Hindlimb muscle (tissue), 1 donor: ENCODE measurements at places on chromosomes 13 and 19.

DNA sequence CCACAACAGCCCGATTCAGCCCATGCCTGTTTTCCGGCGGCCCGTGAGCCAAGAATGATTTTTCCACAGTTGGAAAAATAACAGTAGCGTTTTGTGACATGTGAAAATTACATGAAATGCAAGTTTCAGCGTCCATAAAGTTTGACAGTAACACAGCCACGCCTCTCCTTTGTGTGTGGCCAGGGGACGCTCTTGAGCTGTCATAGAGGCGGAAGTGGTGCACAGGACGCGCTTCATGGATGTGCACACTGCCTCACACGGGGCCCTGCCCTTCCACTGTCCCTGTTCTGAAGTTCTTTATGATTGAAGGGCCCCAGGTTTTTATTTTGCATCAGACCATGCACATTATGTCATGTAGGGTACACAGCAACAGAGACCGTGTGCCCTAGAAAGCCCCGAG, 12.4 kb upstream of the ELAVL1 start:
- no peak for DNase-seq

DNA sequence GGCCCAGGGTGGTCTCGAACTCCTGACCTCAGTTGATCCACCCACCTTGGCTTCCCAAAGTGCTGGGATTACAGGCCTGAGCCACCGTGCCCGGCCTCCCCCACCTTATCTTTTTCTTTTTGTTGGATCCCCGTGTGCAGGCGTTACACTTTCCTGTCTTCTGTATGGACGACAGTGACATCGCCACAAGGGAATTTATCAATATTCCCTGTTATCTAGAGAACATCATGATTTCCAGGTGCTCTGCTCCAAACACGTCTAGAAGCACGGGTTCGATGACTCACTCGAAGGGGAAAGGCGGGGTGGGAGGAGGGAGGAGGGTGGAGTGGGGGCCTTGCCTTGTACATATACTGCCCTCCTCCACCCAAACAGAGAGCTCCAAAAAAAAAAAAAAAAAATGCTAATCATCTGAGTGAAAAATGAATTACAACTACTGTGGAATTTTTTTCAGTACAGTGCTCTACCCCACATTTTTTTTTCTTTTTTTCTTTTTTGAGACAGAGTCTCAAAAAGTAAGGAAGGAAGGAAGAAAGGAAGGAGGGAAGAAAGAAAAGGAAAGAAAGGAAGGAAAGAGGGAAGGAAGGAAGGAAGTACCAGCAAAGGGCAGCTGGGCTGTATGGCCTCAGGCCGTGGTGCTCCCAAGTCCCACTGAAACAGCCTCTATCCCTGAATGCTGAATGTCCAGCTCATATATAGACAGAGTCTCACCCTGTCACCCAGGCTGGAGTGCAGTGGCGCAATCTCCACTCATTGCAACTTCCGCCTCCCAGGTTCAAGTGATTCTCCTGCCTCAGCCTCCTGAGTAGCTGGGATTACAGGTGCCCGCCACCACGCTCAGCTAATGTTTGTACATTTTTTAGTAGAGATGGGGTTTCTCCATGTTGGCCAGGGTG, 36.8 kb downstream of the INSR start:
- no peak for DNase-seq

DNA sequence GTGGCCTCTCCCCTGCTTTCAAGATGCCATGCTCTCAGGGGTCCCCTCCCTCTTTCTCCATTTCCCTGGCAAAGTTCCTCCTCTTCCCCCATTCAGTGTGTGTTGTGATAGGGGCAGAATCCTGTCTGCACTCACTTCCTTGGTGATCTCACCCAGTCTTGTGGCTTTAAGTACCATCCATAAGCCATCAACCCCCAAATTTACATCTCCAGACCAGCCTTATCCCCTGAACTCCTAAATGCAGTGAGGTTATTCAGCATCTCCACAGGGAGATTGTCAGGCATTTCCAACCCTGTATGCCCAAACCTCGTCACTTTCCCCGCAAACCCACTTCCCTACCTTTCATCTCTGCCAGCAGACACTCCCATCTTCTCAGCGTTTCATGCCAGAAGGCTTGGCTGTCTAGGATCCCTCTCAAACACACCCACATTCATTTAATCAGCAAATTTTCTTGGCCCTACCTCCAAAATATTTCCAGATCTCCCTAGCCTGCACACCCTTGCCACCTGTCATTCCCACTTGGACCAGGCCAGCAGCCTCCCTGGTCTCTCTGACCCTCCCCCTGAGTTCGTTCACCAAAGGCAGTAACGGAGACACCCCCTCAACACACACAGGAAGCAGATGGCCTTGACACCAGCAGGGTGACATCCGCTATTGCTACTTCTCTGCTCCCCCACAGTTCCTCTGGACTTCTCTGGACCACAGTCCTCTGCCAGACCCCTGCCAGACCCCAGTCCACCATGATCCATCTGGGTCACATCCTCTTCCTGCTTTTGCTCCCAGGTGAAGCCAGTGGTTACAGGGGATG, at the start of gene HCST:
HCST (plus strand) TSS at position 676 of the 808 bp plus-strand sequence; CDS start at position 741, 65 bp downstream.
- no peak for DNase-seq

- DNase-seq: no peak
Observed at GRCh38 chr19:48926909-48927308, 6.6 kb upstream of the DHDH start.

- DNase-seq: no peak
Observed at GRCh38 chr13:97743938-97744337, 209.5 kb upstream of the IPO5 start.

DNA sequence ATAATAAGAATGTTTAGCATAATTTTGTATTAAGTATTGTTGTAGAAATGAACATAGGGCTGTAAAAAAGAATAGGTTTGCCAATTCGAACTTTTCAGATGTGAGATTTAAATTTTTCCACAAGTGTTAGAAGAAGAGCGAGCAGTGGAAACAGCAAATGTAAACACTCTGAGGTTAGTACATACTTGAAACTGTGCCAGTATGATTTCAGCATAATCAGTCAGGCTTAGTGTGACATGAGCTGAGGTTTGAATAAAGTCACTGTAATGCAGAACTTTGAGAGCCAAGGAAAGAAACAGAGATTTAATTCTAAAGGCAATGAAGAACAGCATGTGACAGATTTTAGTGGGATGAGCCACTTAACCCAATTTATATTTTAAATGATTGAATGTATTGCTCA, 2166.4 kb downstream of the PCDH9 start:
- no peak for DNase-seq

DNA sequence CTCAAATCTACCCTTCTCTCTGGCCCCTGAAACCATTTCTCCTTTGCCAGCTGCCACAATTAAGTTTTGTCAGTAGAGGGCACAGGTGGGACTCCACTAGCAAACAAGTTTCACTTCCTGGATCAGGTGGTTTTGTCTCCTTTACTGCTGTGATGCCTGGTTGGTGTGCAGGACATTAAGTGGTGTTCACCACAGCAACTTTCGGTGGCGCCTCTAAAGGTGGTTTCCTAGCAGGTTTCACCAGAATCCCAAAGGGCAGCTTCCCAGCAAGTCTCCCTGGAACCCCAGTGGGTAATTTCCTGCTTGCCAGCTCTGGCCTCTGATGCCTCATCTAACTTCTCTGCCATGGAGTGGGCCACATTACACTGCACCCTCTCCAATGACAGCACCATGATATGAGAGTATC, 16.6 kb downstream of the MED4 start:
- DNase-seq: no peak

- no peak for DNase-seq
Observed at GRCh38 chr13:47251771-47252170, 354.9 kb upstream of the HTR2A start.

DNA sequence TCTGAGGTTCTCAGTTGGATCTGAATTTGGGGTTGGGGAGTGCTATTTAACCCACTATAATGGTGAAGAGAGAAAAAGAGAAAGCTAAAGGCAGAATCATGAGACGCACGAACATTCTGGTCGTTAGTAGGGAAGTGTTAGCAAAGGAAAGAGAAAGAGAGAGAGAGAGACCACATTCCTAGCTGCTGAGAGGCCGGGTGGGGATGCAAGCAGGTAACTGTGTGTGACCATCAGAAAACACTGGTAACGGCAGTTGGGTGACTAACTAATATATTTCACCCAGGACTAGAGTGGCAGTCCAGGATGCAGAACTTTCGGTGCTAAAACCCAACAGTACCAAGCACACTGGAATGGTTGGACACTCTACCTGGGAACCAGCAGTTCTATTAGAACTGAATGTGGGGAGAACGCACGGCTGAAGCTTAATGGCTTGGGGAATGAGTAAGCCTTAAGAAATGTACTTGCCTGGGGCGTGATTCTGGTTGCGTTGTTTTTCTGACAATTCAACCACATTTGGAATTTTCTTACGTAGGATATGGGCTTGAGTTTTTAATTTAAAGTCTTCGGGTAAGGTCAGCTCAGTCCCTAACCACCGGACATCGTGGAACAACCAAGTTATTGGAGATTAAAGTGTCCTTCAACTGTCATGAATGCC, 130.2 kb downstream of the DNAJC15 start:
- no peak for DNase-seq

DNA sequence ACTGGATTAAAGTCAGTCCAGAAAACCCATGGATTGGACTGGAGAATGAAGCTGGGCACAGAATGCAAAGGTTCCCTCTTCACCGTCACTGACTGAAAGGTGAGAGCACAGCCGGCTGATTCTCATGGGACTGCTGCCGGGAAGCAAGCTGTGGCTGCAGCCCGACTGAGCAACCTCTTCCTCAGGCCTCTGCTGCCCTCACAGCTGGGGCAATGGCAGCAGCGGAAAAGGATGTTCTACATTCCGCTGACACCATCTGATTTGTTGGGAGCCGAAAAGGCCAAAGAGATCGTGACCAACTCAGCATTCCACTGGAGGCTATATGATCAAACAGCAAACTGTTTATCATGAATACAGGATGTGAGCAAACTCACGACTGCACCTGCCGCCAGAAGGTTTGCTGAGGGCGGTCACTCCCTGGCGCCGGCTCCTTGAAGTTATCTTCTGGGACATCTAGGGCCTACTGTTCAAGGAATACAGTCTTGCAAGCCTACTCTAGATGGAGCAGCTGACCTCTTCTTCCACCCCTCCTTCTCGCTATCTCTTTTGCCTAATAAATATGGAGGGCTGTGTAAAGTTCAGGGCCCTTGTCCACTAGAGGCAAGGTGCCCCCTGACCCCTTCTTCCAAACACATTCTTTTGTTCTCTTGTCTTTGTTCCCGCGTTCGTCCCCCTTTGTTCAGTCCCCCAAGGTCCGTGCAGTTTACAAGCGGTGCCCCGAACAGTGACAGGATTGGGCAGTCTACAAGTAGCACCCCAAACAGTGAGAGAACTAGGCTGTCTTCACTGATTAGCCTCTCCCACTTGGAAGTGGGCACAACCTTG, 19.6 kb upstream of the SIGLEC6 start:
- DNase-seq: no peak

GRCh38 chr19:54162241-54162805, 2.8 kb upstream of the LENG1 start:
- peak; percentile 63 for DNase-seq

- no peak for DNase-seq
Observed at GRCh38 chr19:6518145-6518911, 12.5 kb upstream of the TNFSF9 start.

- no peak for DNase-seq
Observed at GRCh38 chr19:42421591-42422031, 5.6 kb downstream of the LIPE start.

- DNase-seq: peak; percentile 95
Observed at GRCh38 chr19:48634424-48635262, 2.5 kb downstream of the DBP start.

GRCh38 chr19:49442354-49442753, 1.0 kb upstream of the SLC17A7 start:
- no peak for DNase-seq

GRCh38 chr13:32726374-32727037, 140.3 kb downstream of the PDS5B start:
- DNase-seq: no peak

DNA sequence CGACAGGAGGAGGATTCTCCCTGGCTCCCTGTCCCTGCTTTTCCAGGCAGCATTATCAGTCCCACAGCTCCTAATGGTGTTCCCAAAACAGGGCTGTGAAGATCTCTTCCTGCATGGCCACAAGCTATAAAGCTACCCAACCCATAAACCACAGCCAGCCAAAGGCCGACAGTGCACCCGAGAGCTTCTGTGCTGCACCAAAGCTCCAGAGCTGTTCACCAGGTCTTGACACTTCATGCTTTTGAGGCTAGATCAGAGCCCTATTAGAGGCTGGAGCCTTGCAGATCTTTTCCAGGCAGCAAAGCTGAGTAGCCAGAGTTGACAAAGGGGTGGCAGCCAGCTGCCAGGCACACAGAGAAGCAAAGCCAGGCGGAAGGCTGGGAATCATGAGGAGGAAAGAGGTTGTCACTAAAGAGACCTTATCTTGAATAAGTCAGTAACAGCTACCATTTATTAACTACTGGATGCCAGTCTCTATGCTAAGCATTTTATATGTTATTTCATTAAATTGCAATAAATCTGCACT, 180.4 kb downstream of the KATNAL1 start:
- DNase-seq: no peak

GRCh38 chr13:41905600-41906254, 55.2 kb downstream of the VWA8 start:
- DNase-seq: no peak

- DNase-seq: no peak
Observed at GRCh38 chr13:57470491-57470890, 161.1 kb upstream of the PCDH17 start.

GRCh38 chr13:114135731-114136171, 3.3 kb upstream of the RASA3 start:
- DNase-seq: no peak

GRCh38 chr13:66984241-66984640, 245.9 kb downstream of the PCDH9 start:
- no peak for DNase-seq

- DNase-seq: no peak
Observed at GRCh38 chr19:757811-758668, 7.1 kb downstream of the MISP start.

- no peak for DNase-seq
Observed at GRCh38 chr13:51618626-51619025, 34.4 kb downstream of the WDFY2 start.

- no peak for DNase-seq
Observed at GRCh38 chr19:58400316-58400915, 5.0 kb downstream of the RNF225 start.

- no peak for DNase-seq
Observed at GRCh38 chr13:83877651-83878355, 4.5 kb downstream of the SLITRK1 start.

GRCh38 chr13:99968521-99969452, 2.8 kb downstream of the ZIC5 start:
- no peak for DNase-seq

GRCh38 chr13:34129436-34129835, 311.5 kb downstream of the RFC3 start:
- DNase-seq: no peak

GRCh38 chr13:38255600-38255999, 94.1 kb upstream of the UFM1 start:
- no peak for DNase-seq

DNA sequence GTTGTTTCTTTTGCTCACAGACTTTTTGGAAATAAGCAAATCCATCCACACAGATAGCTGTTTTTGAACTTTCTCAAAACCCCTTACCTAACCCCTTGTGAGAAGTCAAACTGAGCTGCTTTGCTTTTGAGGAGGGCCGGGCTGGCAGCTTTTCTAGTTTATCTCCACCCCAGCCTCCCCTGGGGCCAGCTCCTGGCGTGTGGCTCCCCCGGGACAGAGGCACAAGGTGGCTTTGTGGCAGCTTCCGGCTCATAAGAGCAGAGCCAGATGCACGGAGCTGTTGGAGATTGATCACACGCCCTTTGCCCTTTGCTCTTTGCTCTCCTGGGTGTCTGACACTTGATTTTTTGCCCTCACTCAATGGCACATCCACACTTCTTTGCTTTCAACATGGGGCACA, 24.9 kb upstream of the RNF113B start:
- no peak for DNase-seq

GRCh38 chr13:66809485-66809884, 420.7 kb downstream of the PCDH9 start:
- DNase-seq: no peak
